ENCODE measurements at places on chromosomes 7 and 10.

DNA sequence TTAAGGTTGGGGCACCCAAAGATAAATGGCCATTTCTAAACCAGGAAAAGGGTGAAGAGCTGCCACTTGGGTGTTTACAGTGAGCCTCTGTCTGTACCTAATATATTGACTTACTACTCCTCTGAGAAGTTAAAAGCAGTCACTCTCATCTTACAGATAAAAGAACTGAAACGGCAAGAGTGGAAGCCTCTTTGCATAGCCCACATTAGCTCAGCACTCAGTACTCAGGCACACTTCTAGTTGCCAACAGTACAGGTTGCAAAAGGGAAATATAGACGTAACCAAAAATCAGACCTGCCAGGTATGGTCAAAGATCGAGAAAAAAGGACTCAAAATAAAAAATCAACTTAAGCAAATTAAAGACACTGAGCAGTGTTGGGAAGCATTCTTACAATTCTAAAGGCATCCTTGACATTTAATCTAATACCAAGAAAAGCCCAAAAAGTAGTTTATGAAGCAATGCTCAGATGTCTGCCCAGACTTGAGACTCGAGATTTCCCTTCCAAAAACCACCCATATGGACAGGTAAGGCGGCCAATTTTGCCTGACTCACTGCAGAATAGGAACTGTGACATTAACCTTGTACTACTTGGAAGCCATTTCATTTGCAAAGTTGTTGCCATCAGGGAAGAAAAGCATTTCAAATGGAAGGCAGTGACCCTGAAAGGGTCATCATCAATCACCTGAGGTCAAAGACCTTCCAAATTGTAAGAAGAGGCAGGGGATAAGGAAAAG lies 139.3 kb downstream of the SLC25A13 start:
- no peak for DNase-seq

DNA sequence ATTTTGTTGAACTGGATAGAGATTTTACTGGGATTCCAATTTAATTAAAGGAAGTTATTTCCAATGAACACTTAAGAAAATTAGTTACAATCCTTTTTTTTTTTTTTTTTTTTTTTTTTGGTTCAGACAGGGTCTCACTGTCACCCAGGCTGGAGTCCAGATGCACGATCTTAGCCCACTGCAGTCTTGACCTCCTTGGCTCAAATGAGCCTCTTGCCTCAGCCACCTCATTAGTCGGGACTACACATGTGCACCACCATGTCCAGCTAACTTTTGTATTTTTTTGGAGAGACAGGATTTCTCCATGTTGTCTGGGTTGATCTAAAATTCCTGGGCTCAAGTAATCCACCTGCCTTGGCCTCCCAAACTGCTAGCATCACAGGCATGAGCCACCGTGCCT lies 2.5 kb upstream of the ARL5B start:
- no peak for DNase-seq

DNA sequence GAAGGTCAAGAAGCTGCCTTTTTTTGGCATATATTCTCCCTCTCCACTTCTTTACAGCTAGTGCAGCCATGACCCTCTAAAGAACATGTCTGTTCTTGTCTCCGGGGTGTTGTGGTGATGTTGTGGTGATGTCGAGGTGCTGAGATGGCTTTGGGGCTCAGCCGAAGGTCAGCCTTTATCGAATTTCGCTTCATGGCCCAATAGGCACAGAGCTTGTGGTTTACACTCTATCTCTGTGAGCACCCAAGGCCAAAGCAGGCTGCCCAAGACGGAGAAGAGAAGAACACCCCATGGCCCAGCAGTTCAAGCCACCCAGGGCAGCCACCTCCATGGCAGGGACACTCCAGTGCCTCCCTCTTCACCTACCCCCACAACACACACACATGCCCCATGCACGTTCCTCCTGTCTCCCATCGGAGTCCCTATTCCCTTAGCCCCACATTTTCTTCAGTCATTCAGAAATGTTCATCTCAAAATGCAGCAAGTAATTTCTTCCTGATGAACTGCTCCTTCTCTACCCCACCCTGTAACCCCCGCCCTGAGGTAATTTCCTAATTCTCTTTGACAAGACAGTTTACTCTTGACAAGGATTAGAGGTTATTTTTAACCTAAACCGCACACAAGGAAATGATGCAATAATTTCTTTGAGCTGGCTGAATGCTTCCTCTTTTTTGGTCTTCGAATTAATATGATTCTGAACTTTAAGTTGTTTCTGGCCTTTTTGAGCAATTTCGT lies 18.6 kb upstream of the ADRB1 start:
- no peak for DNase-seq

- DNase-seq, result no peak
Observed at GRCh38 chr10:23157691-23158369, 34.3 kb upstream of the PTF1A start.

DNA sequence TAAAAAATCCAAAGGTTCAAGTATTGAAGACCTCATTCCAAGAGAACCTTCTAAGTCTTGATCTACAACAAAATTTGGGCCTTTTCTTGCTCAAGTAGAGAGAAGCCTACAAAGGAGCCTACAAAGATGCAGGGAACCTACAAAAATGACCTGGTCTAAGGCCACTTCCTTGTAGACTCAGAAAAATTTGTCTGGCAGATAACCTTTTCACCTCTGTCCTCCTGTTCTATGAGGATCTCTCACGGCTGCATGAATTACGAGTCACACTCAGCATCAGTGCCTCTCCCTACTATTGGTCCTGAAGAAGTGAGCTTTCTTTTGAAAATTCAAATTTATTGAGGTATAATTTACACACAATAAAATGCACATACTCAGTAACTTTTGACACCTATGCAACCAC lies 29.3 kb downstream of the CCNJ start:
- no peak for DNase-seq

GRCh38 chr10:18424200-18424599 lies 227.2 kb downstream of the NSUN6 start:
- DNase-seq, result no peak

DNA sequence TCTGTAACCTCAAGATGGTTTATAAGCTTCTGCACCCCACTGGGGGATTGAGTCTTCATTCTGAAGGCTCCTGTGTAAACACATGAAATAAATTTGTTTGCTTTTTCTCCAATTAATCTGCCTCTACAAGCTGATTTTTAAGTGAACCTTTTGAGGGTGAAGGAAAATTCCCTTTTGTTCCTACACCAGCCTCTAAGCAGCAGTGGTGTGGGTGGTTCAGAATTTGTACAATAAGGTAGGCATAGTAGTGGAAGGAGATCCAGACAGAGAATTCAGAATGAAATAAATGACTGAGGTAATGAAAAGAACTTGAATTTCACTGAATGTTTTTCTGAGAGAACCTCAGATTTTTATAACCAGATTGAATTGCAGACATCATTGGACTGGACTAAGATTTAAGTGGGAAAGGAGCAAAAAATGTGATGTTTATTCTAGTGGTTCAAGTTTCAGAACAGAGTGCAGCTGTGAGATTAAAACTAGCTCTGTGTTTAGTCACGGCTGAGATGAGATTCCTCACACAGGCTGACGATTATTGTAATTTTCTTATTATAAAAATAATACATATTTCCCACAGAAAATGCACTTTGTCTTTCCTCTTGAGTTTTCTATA lies 1162.2 kb downstream of the TYW1 start:
- no peak for DNase-seq

DNA sequence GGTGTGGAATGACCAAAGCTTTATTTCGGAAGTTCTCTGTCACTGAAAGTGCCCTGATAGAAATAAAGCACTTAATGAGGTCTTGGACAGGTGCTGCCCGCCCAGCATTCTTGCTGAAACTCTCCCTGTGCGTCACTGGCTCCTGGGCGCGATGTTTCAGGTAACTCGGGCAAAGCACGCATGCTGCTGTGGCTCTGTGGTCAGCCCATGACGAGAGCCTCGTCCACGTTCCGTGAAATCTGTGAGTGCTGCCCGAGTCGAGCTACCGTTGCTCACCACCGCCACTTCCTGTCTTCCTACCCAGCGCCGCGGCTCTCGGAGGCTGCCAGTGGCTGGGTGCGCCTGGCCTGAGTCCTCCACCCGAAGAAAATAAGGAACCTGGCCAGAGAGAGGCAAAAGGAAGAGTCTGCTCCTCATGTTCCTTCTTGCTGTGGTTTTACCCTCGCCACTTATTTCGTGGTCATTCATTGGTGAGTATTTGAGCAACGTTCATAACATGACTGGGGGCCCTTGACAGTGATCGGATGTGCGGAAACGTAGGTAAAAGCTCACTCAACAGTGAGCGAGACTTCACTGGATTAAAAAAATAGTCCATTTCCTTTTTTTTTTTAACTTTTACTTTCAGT lies 95.5 kb downstream of the MAP3K8 start:
- no peak for DNase-seq

DNA sequence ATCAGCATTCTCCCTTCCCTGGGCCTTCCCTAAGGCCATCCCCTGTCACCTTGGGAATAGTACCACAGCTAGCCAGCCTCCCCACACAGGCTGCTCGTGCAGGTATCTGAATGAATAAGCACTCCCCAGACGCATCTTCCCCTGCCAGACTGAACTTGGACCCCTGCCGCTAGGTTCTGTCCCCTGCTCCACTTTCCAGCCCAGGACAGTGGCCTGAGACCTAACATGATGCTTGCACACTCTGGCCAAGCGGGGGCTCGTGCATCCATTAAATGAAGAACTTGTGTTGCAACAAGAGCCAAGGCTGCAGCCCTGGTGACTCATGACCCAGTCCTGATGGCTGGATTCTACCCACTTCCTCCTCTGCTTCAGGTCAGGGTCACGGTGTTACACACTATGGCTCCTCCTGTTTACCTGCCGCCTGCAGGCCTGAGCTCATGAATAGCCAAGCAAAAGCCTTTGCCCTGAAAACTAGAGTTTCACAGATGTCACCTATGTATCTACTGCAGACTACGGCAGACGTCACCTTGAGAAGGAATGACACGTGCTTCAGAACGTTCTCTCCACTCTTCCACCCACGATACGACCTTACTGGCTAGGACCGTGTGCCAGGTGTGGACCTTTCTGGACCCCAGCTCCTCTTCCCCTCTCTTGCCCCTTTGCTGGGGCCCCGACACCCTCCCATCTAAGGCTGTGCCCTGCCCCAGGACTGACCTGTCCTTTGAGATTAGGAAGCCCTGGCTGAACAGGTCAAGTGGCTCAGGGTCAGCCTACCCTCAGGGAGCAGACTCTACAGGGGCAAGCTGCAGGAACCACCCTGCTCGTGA lies 6.5 kb downstream of the ASB13 start:
- no peak for DNase-seq

GRCh38 chr7:116071629-116072028 lies 41.1 kb upstream of the TFEC start:
- DNase-seq, result no peak

DNA sequence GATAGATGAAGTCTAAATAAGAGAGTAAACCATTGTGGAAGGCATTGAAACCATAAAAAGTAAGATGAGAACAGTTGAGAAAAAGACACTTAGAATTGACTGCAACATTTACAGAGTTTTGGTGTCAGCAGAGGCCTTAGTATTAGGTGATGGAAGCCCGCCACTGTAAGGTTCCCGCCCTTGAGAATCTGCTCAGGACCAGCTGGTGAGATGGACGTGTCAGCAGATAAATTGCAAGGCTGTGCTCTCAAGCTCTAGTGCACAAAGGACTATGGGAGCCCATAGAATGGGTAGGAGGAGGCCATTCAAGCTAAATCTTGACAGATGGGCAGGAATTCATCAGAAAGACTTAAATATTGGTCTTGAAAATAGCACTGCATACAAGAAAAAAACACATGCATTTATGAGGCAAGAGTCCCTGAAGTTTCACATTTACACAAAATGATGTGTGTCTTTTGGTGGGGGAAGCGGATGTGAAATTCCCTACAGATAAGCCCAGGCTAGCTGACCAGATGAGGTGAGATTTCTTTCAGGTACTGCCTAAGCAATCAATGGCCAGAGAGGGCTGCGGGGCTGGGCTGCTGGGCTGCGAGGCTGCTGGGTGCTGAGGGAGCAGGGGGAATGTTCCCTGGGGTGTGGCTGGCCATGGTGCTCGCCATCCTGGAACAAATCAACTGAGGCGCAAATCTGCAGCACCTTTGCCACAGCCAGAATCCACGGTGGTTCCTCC lies 42.5 kb downstream of the SYPL1 start:
- no peak for DNase-seq

- DNase-seq, result peak; percentile 20
Observed at GRCh38 chr7:91941450-91941849, 788 bp downstream of the AKAP9 start.

DNA sequence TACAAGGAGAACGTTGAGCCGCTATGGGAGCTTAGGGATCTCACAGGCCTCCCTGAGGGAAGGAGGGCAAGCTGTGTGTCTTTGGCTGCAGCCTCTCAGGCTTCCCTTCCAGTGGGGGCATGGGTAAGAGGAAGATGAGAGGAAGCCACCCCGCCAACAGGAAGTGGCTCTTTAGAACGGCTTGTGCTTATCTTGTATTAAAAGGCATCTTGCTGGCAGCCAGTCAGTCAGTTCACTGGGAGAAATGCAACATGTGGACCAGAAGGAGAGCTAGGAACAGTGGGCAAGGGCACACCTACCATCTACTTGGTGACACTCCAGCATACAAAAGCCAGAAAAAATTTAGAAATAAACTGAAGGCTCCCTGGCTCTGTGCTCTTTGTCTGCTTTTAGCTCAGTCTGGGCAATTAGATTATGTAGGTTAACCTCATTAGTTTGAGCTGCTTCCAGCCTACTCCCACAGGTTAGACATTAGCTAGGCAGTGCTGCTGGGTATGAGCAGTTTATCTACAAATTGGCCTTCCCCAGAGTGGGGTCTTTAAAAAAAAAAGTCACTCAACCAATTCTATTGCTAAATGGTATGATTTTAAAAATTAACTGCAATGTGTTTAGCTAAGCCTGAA lies 595.9 kb downstream of the KCNMA1 start:
- no peak for DNase-seq

DNA sequence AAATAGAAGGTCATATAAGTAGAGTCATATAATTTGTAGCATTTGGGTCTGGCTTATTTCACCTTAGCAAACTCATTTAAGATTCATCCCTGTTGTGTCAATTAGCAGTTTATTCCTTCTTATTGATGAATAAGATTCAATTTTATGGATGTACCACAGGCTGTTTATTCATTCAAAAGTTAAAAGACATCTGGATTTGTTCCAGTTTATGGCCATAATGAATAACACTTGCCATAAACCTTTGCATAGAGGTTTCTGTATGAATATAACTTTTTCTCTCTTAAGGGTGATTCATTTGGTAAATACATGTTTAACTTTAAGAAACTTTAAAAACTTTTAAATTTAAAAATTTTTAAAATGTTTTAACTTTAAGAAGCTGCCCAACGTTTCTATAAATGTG lies 66.4 kb downstream of the CPED1 start:
- no peak for DNase-seq

GRCh38 chr10:112584276-112584675 lies 137.3 kb downstream of the VTI1A start:
- DNase-seq, result no peak

- DNase-seq, result no peak
Observed at GRCh38 chr10:124659380-124659779, 84.8 kb downstream of the FAM53B start.

GRCh38 chr7:101664436-101664835 lies 35.3 kb upstream of the MYL10 start:
- no peak for DNase-seq

- DNase-seq, result no peak
Observed at GRCh38 chr7:24932815-24933214, 47.2 kb downstream of the OSBPL3 start.

GRCh38 chr7:52831321-52831720 lies 204.1 kb upstream of the POM121L12 start:
- DNase-seq, result no peak
